ENCODE measurements at places on chromosomes 2 and 18.

- no peak for DNase-seq
Measured at GRCh38 chr2:37506407-37507050, 162.1 kb downstream of the QPCT start.

GRCh38 chr2:45212953-45213635 is 203.8 kb upstream of the SIX2 start:
- no peak for DNase-seq

GRCh38 chr2:20934236-20934635 is 109.6 kb downstream of the APOB start:
- no peak for DNase-seq

DNA sequence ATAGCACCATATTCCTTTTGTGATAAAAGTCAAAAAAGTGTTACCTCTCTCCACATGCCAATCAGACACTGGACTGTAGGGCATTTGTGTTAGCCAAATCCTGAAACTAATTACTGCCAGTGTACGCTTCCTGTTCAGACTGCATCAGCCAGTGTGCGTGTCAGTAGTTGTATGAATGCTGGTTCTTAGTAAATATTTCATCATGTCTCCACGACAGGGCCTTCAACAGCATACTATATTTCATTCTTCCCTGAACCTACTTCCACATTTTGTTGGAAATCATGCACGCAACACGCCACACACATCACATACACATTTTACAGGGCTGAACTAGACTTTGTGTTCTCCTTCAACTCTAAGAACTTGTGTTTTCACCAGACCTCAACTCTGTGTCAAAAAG is 77.5 kb downstream of the EPB41L3 start:
- no peak for DNase-seq

GRCh38 chr18:6414118-6414722 is 491 bp downstream of the L3MBTL4 start:
- peak; percentile 5 for DNase-seq

DNA sequence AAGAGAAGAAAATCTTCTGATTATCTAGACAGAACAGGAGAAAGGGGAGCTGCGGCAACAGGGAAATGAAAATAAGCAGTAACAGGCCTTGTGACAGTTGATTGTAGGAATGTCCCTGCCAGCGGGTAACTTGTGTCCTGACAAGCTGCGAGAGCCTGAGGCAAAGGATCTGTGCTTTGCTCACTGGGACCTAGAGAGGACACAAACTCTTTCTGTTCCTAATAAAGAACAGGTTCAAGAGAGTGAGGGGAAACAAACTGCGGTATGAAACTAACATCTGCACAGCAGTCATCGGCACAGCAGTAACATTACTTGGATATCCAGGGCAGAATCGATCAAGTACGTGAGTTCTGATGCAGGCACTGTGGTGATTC is 103.7 kb upstream of the THOC1 start:
- no peak for DNase-seq

DNA sequence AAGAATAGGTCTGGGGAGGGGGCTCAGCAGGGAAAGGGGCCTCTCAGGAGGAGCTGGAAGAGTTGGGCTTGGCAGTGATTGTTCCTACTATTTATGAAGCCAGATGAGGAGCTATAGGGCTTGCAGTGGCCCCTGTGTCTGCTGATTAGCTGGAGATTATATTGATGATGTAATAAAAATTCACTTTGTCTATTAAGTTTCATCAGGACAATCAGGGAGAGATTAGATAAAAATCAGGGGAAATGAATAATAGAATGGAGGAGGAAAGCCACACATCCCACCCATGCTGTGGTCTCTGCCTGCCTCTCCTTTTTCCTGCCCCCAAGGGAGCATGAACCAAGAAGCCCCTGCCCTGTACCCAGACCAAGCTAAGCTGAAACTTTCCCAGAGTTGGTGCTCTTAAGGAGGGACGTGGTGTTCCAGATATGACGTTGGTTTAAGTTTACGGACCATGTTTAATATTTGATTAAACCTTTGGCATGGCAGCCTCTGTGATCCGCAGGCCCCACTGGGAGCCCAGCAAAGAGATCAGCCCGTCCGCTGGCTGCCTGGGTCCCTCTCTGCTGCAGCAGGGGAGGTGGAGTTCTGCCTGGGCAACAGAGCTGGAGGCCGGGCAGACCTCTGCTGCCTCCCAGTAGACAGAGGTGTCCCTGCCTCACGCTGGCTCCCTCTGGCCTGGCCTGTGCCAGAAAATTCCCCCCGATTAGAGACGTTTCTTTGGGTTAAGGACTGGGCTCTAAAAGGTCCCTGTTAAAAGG is 15.3 kb downstream of the CELF4 start:
- no peak for DNase-seq

GRCh38 chr2:174012347-174013314 is 47.5 kb upstream of the SP3 start:
- DNase-seq = no peak

DNA sequence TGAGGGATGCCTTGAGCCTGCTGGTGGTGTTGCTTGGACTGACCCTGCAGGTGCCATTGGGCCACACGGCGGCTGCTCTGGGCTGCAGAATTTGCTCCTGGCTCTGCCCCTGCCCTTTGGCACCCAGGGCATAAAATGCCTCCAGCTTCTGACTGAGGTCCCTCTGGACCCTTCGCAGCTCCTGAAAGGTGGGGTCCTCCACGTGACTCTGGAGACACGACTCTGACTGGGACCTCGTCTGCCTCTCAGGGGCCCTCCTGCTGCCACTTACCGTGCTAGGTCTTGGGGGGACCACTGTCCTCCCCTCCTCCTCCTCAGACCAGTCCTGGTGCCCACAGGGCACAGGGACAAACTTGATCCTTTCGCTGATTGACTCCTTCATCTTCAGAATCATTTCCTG is 2.1 kb downstream of the PCARE start:
- DNase-seq = no peak

DNA sequence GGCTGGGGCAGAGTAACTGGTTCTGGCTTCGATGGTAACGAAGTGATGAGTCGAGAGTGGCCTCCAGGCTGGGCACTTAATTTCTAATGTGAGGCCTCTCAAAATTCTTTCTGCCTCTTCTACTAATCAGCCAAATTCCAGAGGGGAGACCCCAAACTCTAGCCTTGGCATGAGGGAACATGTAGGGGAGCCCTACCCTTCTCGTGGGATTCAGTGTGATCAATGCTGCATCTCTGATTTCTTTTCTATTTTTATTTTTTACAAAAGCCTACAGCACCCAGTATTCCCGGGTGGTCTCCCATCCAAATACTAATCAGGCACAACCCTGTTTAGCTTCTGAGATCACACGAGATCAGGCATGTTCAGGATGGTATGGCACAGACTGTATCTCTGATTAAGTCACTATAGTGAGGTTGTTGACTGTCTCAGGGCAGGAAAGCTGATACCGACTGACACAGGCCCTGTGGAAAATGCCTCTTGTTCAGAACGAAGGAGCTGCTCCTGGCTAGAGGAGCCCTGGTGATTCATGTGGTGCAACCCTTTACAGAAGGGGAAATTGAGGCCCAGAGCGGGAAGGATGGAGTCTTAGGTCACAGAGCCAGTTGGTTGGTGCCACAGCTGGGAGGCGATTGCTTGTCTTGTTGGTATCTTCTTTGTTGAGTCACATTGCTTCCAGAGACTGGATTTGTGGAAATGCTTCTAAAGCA is 126.3 kb upstream of the HS6ST1 start:
- no peak for DNase-seq

DNA sequence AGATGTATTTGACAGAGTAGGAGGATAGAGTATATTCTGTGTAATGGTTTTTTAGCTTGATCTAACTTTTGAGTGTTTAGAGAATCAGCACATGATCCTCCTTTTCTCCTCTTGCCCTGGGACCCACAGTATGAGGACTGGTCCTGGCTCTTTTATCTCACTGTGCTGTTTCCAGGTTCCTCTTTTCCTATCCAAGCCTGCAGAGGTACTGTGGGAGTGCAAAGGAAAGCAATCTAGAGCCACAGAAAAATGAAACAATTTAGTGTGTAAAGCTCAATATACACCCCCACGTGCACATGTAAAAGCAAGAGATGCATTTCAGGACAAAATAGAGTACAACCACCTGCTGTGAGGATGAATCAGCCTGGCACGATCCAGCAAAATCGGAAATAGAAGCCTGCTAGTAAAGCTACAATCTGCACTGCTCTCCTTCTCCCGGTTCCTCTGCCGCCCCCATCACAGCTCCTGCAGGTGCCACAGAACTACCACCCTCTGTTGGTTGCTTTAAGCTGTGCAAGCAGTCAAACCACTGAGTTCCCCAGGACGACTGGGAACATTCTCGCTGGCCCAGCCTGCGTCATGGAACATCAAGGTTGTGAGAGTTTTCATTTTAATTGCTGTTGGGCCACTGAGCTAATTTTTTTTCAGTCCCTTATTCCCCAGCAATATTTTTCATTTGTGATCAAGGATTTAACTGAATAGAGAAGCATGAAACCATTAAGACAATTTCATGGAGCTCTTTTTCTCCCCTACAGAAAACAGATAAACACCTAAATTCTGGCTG is 47.8 kb upstream of the MAPRE3 start:
- peak; percentile 13 for DNase-seq

Data from stimulated activated CD4-positive, alpha-beta T cell treated with anti-CD3 and anti-CD28 coated beads, Interleukin-15, amount 100 ng/mL, for 48 hours (primary cell).